ENCODE measurements at places on chromosomes 5 and 9. TPM values are rescaled to one million over a fixed set of nuclear protein-coding genes. Genes with fewer than 3 reads are reported as not detected.

DNA sequence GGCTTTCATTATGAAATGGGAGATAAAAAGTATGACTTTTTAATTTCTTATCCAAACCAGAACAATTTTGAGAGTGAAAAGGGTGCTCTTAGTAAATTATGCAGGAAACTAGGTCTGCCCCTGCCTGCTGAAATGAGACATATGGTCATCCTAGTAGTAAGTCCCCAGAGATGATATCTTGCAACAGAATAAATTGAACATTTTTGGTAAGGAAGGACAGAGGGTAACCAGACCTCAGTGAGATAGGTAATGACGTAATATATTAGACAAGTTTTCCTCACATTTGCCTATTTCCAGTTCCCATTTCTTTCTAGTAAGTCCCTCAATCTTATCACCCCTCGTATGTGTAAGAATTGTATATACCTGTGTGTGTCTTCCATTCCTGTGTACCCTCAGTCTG lies 91.8 kb downstream of the EQTN start:
- DNase-seq, result no peak

DNA sequence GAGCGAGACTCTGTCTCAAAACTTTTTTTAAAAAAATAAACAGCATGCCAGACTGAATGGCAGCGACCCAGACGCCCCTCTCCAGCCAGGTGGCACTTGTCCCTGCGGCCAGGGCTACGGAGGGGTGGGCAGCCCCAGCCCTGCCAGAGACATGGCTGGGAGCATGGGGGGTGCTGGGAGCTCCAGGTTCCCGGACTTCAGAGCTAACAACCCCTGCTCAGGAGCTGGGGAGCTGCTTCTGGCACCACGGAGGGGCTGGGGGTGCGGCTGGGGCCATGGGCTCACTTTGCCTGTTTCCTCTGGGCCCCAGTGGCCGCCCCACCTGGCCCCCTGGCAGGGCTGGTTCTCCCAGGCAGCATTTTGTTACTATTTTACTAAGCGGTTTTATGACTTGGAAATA lies 49.9 kb downstream of the SLC12A7 start:
- no peak for DNase-seq

The PIGO gene
- total RNA-seq, result 33.3 TPM

The FBP1 gene
- 5.7 TPM for total RNA-seq

The SLU7 gene
- total RNA-seq, result 28.7 TPM
